ENCODE measurements at places on chromosomes 2 and 18. TPM values are rescaled to one million over a fixed set of nuclear protein-coding genes. Genes with fewer than 3 reads are reported as not detected.

The IL1RN gene
- 1.2 TPM for total RNA-seq

The DOCK10 gene
- total RNA-seq, result 233 TPM

The CRYGC gene
- not detected for total RNA-seq

The RNASEH1 gene
- total RNA-seq, result 32.9 TPM

The SCYGR4 gene
- total RNA-seq, result 0.99 TPM

The ABCG8 gene
- not detected for total RNA-seq

The RFX8 gene
- not detected for total RNA-seq

The AQP12A gene
- not detected for total RNA-seq

- H3K27me3 ChIP-seq, result peaks cover 4% of the 10 kb centered on the region
- H3K4me1 ChIP-seq, result peaks cover 23% of the 10 kb centered on the region
- H3K27ac ChIP-seq, result peak overlapping the region; percentile 72
- DNase-seq, result no peak
- no peak overlapping the region for H3K4me3 ChIP-seq
Observed at GRCh38 chr2:108936866-108937265, 52.2 kb downstream of the EDAR start.

DNA sequence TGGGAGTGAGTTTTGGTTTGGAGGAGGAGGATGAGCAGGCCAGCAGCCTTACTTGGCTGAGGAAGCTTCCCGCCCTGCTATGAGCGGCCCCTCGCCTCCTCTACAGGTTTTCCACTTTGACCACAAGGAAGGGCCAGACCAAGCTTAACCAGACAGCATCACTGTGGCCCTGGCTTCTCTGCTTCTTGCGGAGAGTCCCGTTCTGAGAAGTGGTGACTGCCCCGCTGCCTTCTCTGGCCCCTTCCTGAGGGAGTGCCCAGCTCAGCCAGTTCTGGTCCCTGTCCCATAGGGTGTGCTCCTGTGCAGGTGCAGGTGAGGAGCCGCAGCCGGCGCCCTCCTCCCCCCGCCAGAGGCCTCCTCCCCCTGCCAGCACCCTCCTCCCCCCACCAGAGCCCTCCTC, 101.0 kb downstream of the FAM210A start:
- H3K4me1 ChIP-seq, result peaks cover 5% of the 10 kb centered on the region
- no peak for DNase-seq
- H3K27me3 ChIP-seq, result no peaks in the 10 kb centered on the region
- H3K4me3 ChIP-seq, result no peak overlapping the region
- no peak overlapping the region for H3K27ac ChIP-seq
- H3K36me3 ChIP-seq, result no peaks in the 10 kb centered on the region

DNA sequence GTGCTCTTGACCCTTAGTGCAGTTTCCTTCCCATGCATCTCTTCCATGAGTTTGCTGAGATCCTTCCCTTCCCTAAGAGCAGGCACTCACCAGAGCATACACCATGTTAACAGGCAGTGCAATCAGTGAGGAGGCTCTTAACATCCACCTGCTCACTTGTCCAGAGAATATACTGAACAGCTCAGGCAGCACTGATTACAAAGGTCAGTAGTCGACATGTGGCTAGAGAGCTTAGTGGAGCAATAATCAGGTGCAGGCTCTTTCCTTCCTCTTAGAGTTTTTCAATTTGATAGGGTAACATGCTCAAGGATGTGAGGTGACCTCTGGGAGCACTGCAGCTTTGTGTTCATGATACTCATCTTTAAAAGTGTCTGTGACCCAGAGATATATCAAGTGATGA, 144.1 kb upstream of the SETBP1 start:
- H3K4me3 ChIP-seq, result no peak overlapping the region
- H3K4me1 ChIP-seq, result no peaks in the 10 kb centered on the region
- no peak for DNase-seq
- no peak overlapping the region for H3K27ac ChIP-seq

DNA sequence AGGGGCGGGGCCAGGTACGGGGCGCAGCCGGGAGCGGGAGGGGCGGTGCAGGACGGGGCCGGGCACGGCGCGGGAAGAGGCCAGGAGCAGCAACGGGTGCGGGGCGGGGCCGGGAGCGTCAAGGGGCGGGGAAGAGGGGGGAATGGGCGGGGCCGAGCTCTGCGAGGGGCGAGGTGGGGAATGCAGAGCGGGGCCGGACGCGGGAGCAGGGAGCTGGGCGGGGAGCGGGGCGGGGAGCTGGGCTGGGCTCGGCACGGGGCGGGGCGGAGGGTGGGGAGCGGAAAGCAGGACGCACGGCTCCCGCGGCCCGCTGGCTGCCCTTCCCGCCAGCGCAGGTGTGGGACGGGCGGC, at the start of gene IMPA2:
IMPA2 (plus strand) TSS at position 316 of the 351 bp plus-strand sequence. CDS start 163 bp downstream, outside the sequence.
- H3K4me1 ChIP-seq, result peaks cover 9% of the 10 kb centered on the region
- peak within 1 kb of the TSS; percentile 90 for H3K4me3 ChIP-seq
- no peak for DNase-seq
- no peaks in the 10 kb centered on the region for H3K36me3 ChIP-seq

GRCh38 chr18:46163091-46163490, 58.9 kb downstream of the HAUS1 start:
- H3K27me3 ChIP-seq, result no peaks in the 10 kb centered on the region
- no peak overlapping the region for H3K27ac ChIP-seq
- DNase-seq, result no peak
- peaks cover 37% of the 10 kb centered on the region for H3K4me1 ChIP-seq
- no peak overlapping the region for H3K4me3 ChIP-seq
- no peaks in the 10 kb centered on the region for H3K36me3 ChIP-seq

- H3K36me3 ChIP-seq, result peaks cover 3% of the 10 kb centered on the region
- peak within 1 kb of the TSS; percentile 86 for H3K4me3 ChIP-seq
- H3K27ac ChIP-seq, result peak within 1 kb of the TSS; percentile 82
- H3K4me1 ChIP-seq, result peaks cover 15% of the 10 kb centered on the region
Observed at GRCh38 chr2:39243469-39244123, at the start of gene CDKL4. Gene CDKL4, minus strand, starts transcription at chr2:39243970.

DNA sequence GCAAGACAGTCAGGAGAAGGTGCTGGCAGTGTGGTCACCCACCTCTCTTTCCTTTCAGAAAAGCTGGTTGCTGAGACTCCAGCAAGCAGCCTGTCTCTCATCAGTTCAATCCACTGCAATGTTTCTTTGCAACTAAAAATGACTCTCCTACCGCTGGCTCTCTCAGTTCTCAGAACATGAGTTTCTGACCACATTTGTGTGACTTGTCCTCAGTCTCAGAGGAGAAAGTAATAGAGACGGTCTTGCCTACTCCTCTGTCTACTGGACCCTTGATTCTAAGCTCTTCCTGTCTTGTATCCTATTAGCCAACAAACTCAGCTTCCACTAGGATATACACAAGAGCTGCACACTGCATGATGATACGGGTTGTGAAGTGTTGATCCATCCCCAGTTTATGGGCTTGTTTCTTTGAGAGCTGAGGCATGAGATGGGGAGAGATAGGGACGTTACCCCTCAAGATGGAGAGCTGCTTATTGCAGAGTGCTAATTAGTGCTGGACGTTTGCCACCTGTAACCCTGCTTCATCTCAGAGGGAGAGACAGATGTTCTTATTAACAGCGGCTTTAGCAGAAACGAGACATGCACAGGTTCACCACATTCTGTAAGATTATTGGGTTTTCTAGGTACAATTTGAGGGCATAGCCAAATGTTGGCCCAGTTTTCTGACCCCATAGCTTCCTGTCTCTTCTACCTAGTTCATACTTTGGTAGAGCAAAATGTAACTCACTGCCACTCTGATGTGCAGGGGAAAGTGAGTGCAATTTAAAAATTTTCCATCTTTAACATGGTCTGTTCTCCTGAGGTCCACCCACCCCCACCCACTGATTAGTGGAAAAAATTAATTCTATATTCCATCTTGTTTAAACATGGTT, 32.4 kb upstream of the YWHAQ start:
- DNase-seq, result no peak
- no peaks in the 10 kb centered on the region for H3K27me3 ChIP-seq
- H3K36me3 ChIP-seq, result no peaks in the 10 kb centered on the region
- H3K4me1 ChIP-seq, result peaks cover 26% of the 10 kb centered on the region

- H3K27me3 ChIP-seq, result no peaks in the 10 kb centered on the region
- H3K27ac ChIP-seq, result peak overlapping the region; percentile 78
- peak overlapping the region; percentile 15 for H3K4me3 ChIP-seq
- peaks cover 2% of the 10 kb centered on the region for H3K36me3 ChIP-seq
- DNase-seq, result no peak
Observed at GRCh38 chr18:32060026-32060425, 31.6 kb upstream of the RNF138 start.

DNA sequence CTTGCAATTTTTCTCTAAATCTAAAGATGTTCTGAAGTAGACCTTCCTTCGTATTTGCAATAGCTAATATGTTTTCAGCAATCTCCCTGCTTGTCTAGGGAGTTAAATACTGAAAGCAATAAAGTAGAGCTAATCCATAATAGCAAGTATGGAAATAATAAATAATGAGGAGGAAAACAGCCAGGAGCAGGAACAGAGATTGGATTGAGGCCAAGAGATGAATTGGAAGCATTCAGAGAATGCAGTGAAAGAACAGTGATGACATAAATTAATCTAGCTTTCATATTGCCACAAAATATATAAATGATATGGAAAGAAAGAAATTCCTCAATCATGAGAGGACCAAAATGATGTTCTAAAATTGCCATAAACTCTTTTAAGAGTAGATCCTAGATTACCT, 679.7 kb downstream of the METTL4 start:
- H3K36me3 ChIP-seq, result no peaks in the 10 kb centered on the region
- no peaks in the 10 kb centered on the region for H3K4me1 ChIP-seq
- no peak for DNase-seq
- H3K27ac ChIP-seq, result no peak overlapping the region

DNA sequence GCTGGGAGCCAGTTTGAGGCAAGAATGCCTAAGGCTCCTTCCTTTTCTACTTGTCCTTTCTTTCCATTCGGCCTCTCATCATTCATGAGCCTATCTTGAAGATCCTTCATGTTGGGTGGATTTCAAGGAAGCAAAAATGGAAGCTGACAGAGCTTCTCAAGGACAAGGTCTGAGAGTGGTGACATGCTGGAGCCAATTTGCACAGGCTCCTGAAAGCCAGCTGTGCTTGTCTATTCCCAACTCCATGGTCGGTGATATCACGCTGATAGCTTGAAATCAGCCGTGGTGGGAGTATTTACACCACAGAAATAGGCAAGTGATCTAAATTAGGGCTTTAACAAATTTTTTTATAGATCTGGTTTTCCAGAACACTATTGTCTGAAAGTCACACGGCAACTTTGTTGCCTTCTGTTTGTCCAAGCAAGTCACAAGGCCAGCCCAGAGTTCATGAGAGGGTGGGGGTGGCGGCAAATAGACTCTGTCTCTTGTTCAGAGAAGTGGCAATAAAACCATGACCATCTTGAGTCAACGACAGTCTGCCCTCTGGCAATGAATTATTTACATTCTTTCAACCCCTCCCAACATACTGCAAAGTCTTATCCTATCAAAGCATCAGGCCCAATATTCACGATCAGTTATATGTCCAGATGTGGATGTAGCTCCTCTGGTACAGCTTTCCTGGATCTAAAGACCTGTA, 49.9 kb upstream of the SLC35F5 start:
- no peak overlapping the region for H3K4me3 ChIP-seq
- H3K4me1 ChIP-seq, result no peaks in the 10 kb centered on the region
- no peak overlapping the region for H3K27ac ChIP-seq

- H3K4me3 ChIP-seq, result peak overlapping the region; percentile 98
- H3K27ac ChIP-seq, result peak overlapping the region; percentile 96
- H3K36me3 ChIP-seq, result no peaks in the 10 kb centered on the region
- H3K4me1 ChIP-seq, result peaks cover 31% of the 10 kb centered on the region
- H3K27me3 ChIP-seq, result no peaks in the 10 kb centered on the region
Observed at GRCh38 chr2:28895189-28895893, 874 bp downstream of the WDR43 start.

GRCh38 chr2:114252713-114253112, 189.7 kb upstream of the DPP10 start:
- no peak overlapping the region for H3K4me3 ChIP-seq
- peaks cover 5% of the 10 kb centered on the region for H3K27me3 ChIP-seq
- no peaks in the 10 kb centered on the region for H3K36me3 ChIP-seq
- no peak for DNase-seq
- H3K4me1 ChIP-seq, result no peaks in the 10 kb centered on the region

- H3K36me3 ChIP-seq, result no peaks in the 10 kb centered on the region
- H3K4me1 ChIP-seq, result no peaks in the 10 kb centered on the region
- no peak overlapping the region for H3K27ac ChIP-seq
- no peak for DNase-seq
- no peaks in the 10 kb centered on the region for H3K27me3 ChIP-seq
- H3K4me3 ChIP-seq, result no peak overlapping the region
Observed at GRCh38 chr2:59770651-59771050, 782.8 kb downstream of the BCL11A start.

GRCh38 chr2:172106108-172106961, 3.6 kb upstream of the DLX2 start:
- no peak overlapping the region for H3K27ac ChIP-seq
- peaks cover 2% of the 10 kb centered on the region for H3K36me3 ChIP-seq
- H3K4me1 ChIP-seq, result peaks cover 37% of the 10 kb centered on the region
- H3K27me3 ChIP-seq, result peaks cover 82% of the 10 kb centered on the region
- peak overlapping the region; percentile 45 for H3K4me3 ChIP-seq

- peaks cover 16% of the 10 kb centered on the region for H3K4me1 ChIP-seq
- peaks cover 74% of the 10 kb centered on the region for H3K27me3 ChIP-seq
- H3K27ac ChIP-seq, result no peak overlapping the region
- no peak overlapping the region for H3K4me3 ChIP-seq
- DNase-seq, result no peak
Observed at GRCh38 chr2:10083046-10083445, 2.8 kb upstream of the CYS1 start.

DNA sequence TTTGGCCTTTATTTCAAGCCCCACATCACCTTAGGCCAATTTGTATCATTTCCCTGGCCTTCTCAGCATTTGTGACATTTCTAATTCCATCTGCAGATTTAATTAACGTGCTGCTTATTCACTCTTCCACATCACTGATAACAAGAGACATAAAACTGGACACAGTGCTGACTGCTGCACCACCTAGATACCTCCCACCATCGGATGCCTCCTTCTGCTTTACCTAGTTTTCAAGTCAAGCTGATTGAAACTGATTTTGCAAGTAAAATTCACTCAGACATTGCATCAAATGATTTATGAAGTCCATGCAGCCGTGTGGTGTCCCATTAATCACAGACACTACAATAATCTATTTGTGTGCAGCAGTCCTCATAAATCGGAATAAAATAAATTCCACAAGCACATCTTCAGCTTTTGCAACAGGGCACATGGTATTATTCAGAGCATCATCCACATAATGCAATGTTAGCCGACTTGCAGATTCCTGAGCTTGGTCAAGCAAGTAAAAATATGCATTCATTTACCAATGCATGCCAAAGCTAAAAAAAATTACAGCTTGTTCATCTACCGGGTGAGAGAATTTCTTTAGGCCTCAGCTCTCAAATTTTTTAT, 15.9 kb upstream of the CRIM1 start:
- DNase-seq, result no peak
- no peaks in the 10 kb centered on the region for H3K36me3 ChIP-seq
- H3K4me3 ChIP-seq, result no peak overlapping the region
- peaks cover 7% of the 10 kb centered on the region for H3K4me1 ChIP-seq
- no peaks in the 10 kb centered on the region for H3K27me3 ChIP-seq

DNA sequence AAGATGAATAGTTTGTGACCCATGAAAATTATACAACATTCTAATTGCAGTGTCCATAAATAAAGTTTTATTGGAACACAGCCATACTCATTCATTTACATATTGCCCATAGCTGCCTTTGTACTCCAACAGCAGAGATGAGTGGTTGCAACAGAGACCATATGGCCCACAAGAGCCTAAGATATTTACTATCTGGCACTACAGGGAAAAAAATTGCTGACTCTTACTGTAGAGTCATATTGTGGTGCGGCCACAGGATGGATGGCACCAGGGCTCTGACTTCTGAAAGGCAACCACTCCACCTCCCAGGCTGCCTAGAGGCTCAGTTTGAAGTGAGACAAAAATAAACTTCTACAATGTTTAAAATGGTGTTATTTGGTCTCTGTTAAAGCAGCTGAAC, 404.0 kb upstream of the ATP5MC3 start:
- no peak for DNase-seq
- no peaks in the 10 kb centered on the region for H3K36me3 ChIP-seq
- no peaks in the 10 kb centered on the region for H3K4me1 ChIP-seq
- H3K27me3 ChIP-seq, result peaks cover 3% of the 10 kb centered on the region
